ENCODE measurements at places on chromosomes 1 and 21.

GRCh38 chr1:43981135-43981491 is 2.1 kb downstream of the B4GALT2 start:
- no peak for DNase-seq

GRCh38 chr1:211912844-211913432 is 82.4 kb upstream of the LPGAT1 start:
- DNase-seq: no peak

- DNase-seq: no peak
These were observed 27.7 kb downstream of the COPA start for GRCh38 chr1:160315359-160315758.

DNA sequence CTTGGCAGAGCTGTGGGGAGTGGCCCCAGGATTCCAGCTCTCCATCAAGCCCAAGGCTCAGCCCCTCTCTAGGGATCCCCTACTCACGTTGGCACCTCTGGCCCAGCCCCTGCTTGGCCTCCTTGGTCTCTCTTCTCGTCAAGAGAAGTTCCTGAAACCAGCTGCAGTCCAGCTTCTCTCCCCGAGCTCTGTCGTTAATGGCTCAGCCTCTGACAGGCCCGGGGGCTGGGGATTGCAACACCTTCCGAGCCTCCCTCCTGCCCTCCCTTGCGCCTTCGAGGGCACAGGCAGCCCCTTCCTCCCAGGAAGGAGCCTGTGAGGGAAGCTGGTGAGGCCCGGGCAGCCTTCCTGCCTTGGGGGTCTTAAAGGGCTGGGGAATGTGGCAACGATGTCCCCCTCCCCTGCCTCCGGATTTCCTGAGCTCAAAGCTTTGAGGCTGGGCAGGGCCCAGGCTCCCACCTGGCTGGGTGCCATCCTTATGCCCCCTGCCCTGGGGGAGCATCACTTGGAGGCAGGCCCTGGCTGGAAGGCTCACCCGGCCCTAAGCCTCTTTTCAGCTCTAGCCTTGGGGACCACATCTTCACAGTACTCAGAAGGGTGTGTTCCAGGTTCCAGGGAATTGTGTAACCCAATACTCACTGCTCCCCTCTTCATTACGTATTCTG is at the start of gene CSF3R:
Gene CSF3R (minus strand): TSS at position 190 of the 665 bp plus-strand sequence. CDS start 3,417 bp downstream, outside the sequence.
- no peak for DNase-seq

GRCh38 chr1:226100436-226101391 is 38.2 kb downstream of the H3-3A start:
- peak; percentile 51 for DNase-seq

DNA sequence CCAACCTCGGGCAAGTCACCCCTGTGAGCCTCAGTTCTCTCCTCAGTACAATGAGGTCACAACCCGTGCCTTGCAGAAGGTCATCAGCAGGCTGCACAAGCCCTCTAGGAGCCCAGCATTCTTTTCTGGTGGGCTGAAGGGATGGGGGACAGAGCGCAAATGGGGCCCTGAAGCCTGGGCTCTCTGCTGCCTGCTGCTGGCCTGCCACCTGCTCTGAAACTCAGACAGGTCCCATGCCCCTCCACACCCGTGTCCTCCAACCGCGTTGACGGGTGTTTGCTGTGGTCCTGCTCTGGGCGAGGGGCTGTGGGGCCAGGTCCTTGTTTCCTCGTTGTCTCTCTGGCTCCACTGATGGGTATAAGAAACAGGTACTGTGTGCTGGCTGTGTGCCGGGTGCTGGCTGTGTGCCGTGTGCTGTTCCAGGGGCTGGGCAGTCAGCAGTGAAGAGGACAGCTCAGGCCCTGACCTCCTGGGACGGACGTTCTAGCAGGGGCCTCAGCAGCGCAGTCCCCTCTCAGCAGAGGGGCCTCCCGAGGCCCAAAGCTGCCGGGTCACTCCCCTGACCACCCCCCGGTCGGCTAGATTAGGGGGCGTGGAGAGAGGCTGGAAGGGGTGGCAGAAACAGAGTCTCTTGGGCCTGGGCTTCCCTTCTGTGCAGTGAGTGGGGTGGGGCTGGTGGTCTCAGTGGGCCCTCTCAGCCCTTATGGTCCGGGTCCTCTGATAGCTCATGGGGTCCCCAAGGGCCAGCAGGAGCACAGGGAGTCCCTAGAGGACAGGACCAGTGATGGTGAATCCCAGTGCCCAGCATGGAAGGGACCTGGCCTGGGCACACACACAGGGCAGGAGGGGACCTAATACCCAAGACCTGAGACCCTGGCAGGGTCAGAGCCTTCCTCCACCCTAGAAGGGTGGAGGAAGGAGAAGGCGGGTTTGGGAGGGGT is 42.1 kb downstream of the DMRTB1 start:
- no peak for DNase-seq

DNA sequence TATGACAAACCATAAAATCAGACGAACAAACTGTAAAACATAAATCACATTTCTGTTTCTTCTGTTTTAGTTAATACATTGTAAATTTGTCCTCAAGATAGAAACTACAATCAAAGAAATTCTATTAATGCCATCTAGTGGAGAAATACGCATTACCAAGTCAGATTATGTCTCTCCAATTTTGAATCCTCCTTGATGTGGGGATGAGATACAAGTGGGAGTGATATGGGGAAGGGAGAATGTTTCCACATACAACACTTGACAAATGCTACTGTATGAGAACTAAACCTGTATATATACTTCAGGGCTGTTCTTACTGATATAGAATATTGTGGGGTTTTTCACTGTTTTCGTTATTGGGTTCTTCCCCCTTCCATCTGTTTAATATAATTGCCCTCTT is 2.6 kb downstream of the HFM1 start:
- DNase-seq: peak; percentile 16

- no peak for DNase-seq
These were observed 304.8 kb downstream of the KIF26B start for GRCh38 chr1:245459621-245460020.

- no peak for DNase-seq
These were observed 52.0 kb upstream of the RPL11 start for GRCh38 chr1:23639460-23640095.

DNA sequence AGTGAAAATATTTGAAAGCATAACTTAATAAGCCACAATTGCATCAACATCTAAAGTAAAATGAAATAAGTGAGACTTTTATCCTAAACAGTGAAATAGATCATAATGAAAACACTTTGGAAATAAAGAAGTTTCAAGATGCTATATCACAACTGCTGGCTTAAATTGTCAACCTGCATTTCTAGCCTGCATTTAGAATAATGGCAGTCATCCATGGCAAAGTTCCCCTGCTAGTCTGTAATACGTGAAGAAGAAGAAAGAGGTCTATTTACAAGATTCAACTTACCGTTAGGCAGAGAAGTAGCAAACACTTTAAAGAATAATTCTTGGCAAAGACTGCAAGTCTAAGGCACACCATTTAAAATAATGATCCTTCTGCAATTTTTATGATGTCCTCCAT is 133.6 kb downstream of the DPYD start:
- DNase-seq: no peak

GRCh38 chr1:28296401-28297261 is 32.2 kb upstream of the MED18 start:
- no peak for DNase-seq

DNA sequence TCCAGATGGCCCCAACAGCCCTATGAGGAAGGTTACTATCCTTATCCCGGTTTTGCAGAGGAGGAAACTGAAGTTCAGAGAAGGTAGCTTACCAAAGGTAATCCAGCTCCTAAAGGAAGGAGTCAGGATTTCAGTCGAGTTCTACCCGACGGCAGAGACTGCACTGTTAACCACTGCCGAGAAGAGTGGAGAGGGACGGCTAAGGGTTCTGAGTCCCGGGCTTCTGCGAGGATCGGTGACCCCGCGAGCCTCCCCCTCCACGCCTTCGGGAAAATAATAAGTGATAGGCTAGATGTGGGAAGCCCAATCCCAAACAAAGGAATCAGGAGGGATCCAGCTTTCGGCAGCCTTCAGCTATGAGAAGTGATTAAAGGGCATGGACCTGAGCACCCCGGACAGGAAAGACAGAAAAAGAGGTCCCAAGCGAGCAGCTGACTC is 587 bp downstream of the TMEM53 start:
- DNase-seq: no peak

- DNase-seq: peak; percentile 31
These were observed 25.3 kb downstream of the ADAM30 start for GRCh38 chr1:119870917-119871596.

GRCh38 chr1:165439330-165439729 is 5.6 kb downstream of the RXRG start:
- DNase-seq: no peak

- DNase-seq: no peak
These were observed 17.4 kb downstream of the ZNF326 start for GRCh38 chr1:90012300-90012699.

GRCh38 chr1:183957216-183957830 is 80.2 kb downstream of the COLGALT2 start:
- DNase-seq: no peak

DNA sequence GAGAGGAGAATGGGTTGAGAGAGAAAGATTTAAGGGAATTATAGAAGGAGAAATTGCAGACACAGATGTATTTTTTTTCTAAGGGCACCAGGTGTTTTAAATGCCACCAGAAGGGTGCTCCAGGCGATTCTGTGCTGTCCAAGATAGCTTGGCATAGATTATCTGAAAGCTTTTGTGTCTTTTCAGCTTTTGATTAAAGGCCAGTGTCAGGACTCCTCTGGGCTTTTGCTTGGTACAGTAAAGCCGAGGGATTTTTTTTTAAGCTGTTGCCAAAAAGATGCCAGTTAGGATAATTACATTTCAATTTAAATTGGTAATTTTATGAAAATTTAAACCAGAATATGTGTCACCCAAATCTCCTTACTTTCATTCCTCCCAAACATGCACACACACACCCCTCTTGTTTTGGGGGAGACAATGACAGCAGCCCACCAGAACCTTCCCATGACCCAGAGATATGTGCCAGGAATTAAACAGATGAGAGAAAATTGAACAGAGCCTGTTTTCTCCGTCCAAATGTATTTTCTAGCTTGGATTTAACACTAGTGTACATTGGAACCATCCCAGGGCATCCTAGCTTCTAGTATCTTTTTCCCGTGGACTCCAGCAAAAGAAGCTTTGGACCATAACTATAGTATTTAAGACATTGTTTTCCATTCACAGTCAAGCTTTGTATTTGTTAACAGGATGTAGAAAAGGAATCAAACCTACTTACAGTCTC is 670.7 kb upstream of the CXADR start:
- no peak for DNase-seq

DNA sequence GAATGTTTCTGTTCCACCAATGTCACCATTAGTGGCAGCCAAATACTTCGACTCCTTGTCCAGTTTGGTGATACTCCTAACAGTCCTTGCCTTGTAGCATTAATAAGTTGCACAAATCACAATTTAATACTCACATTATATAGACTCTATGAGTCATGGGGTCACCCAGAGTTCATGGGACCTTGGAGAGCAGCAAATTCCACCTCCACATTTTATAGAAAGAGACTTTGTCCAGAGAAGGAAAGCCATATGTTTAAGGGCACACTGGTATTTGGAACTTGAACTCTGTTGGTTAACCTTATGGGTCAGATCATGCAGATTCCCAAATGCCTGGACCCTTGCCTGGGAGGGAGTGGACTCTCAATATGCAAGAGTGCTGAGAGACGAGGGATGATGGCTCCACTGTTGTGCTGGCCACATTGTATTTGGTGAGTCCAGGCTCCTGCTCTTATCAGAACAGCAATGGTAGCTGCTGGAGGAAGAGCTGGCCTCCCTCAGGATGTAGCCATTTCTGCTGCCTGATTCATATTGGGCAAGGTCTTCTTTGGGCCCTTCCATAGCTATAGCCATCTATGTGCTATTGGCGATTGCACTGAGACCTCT is 30.6 kb downstream of the DNAJC6 start:
- DNase-seq: no peak

DNA sequence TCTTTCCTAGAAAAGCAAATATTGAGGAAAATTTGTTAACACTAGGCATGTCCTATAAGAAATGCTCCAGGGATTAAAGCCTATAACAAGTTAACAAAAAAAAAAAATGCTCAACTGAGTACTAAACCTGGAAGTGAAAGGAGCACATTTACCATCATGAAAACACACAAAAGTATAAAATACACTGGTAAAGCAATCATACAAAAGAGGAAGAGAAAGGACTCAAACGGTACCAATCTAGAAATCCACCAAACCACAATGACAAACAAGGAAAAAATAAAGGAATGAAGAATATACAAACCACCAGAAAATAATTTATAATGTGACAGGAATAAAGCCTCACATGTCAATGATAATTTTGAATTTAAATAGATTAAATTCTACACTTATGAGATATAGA is 21.2 kb downstream of the CD1E start:
- DNase-seq: no peak

- peak; percentile 49 for DNase-seq
These were observed 312 bp downstream of the ARNT start for GRCh38 chr1:150876119-150876454.

DNA sequence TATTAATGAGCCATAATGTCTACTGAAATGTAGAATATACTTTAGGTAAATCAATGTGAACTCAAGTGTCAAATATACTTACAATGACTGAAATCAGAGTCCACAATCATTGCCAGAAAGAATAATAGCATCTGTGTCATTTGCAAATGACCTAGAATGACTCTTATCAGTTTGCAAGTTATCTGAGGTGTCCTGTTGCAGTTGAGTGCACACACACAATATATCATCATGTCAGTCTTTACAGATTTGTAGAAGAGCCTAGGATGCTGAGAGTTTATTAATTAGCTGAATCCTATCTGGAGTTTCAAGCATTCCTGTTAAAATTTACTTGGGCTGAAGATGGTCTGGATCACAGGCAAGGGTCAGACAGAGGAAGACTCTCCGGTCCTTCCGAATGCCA is 324.0 kb upstream of the GREM2 start:
- no peak for DNase-seq

DNA sequence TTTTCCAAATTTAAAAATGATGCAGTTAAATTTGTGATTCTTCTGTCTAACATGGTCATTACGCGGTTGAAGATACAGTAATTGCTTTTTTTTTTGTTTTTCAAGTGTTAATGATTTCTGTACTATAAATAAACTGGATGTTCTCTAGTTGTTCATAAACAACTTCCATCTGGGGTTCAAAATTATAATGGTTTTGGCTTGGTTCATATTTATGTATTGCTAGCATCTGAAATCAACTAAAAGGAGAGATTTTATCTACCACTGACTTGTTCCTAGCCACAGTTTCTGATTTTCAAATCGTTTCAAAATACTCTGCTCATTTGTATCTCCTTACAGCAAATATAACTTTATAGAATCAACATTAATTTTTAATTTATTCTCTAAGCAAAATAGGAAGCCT is 35.2 kb upstream of the PLPPR4 start:
- no peak for DNase-seq

- no peak for DNase-seq
These were observed 959 bp downstream of the CD58 start for GRCh38 chr1:116569776-116570357.

DNA sequence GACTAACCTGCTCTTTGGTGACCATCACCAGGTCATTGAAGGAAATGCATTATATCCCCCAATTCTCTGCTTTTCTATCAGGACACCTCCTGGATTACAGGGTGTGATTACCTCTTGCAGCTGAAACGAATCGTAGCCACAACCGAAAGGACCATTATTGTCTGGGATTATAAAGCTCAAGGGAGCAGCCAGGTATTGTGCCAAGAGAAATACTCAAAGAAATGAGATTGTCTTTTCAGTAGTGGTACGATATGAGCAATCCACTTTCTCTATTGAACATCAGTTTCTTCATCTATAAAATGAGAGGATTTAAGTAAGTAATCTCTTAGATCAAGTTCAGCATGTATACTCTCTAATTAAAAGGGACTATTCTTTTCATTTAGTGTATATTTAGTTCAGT is 27.3 kb downstream of the WDR64 start:
- no peak for DNase-seq

GRCh38 chr1:92709738-92710137 is 75.2 kb downstream of the EVI5 start:
- DNase-seq: no peak

Measured in MM.1S (cell line).